ENCODE measurements at places on chromosomes 3 and 15.

DNA sequence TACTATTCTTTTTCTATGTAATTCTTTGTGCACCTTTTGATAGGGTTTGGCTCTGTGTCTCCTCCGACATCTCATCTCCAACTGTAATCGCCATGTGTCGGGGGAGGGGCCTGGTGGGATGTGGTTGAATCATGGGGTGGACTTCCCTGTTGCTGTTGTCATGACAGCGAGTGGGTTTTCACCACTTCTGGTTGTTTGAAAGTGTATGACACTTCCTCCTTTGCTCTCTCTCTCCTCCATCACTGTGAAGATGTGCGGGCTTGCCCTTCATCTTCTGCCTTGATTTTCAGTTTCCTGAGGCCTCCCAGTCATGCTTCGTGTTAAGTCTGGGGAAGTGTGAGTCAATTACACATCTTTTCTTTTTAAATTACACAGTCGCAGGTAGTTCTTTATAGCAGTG lies 225.8 kb upstream of the DPPA4 start:
- DNase-seq, result no peak

GRCh38 chr3:101036213-101036618 lies 43.0 kb upstream of the ABI3BP start:
- DNase-seq, result peak; percentile 98

GRCh38 chr3:134393074-134393473 lies 18.8 kb upstream of the AMOTL2 start:
- no peak for DNase-seq

DNA sequence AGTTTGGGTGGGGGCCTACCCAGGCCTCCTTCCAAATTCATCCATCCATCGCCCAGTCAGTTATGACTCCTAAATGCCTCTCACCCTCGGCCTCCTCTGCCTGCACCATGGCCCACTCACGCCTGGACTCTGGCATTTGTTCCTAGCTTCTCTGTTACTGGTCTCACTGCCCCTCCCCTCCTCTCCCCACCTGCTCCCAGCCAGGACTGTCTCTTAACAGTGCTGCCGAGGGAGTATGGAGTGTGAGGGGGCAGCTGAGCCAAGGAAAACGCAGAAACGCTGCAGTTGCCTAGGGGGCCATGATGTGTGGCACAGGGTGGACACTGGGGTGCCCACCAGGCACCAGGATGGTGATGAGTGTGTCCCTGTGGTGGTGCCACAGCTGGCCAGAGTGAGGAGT lies 3.1 kb downstream of the RCCD1 start:
- no peak for DNase-seq

DNA sequence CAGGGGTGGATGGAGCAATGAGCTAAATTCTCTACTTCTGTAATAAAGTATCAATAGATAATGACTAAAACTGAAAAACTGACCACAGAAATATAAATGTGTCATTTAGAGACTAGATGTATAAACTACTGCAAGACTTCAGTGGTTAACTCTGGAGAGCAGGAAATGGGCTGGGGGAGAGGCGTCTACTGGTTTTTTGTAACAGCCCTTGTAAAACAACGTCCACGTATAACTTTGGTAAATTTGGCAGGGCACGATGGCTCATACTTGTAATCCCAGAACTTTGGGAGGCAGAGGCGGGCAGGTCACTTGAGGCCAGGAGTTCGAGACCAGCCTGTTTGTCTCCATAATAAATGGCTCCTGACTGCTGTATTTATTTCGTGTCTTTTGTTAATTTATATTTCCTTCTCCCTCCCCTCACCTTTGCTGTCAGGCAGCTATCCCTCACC lies 12.5 kb downstream of the RAB27A start:
- no peak for DNase-seq

- no peak for DNase-seq
Measured at GRCh38 chr3:21238661-21239060, 512.3 kb downstream of the ZNF385D start.

DNA sequence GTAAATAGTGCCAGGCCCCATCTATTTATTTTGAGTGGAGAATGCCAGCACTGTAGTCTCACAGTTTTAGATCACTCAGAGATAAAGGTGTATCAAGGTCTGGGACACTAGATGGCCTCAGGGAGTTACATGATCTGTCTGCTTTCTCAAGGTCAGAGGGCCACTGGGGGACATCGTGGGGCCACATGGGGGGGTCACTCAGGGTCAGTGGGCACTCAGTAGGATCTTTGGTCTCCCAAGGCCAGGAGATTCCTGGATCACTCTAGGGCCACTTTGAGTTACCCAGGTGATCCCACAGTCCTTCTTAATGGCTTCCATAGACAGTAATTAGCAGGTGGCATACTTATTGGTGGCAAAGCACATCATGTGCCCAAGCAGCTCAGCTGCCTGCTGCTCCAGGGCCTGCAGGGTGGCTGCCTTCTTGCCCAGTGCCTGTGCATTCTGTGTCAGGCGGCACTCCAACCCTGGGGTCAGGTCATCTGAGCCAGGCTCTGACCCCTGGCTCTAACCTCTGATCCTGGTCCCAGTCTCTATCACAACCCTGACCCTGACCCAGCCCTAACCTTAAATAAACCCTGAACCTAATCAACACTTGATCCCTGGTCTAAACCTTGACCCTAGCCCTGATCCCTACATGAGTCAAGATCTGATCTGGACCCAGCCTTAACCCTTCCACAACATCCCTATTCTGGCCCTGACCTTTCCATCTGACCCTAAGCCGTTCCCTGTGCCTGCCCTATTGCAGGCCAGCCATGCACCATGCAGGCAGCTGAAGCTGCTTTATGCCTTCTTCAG lies 1.8 kb upstream of the LAMB2 start:
- no peak for DNase-seq
